Activated CD8-positive, alpha-beta T cell treated with anti-CD3 and anti-CD28 coated beads, Interleukin-2, amount 10 ng/mL, durations not matched to agents 7 days and 5 days (primary cell): ENCODE measurements at places on chromosomes 5 and 9. TPM values are rescaled to one million over a fixed set of nuclear protein-coding genes. Genes with fewer than 3 reads are reported as not detected.
A peak's percentile ranks its signal among the peaks of the same experiment; 100 is the strongest.

DNA sequence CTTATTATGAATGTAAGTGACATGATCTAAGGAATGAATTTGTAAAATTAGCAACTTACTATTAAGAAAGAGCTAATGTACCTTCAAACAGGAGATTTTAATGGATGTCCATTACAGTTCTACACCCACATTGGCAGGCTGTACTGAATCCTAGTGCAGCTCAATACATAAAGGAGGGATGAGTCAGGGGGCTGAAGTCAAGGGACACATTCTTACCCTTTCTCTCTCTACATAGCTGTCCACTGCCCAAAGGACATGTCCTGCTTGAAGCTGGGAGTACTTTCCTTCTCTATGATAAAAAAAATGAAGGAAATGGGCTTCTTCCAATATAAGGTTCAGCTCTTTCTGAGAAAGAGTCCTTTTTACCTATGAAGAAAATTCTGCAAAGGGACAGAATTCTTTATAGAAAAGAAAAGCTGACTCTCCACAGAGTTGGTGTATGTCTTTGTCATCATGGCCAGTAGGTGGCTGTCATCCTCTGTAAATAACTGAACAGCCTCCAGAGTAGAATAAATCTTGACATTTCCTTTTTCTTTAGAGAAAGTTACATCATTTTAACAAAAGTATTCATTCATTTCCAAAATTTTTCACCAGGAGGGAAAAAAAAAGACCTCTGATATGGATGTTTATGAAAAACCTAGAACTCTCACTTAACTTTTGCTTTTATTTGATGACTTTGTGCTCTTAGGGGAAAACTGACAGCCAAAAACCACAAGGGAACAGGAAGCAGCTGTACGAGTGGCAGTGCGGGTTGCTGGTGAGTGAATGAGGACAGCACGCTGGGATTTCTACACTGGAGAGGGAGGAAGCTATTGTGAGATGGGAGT, 13.1 kb upstream of the IFNA14 start:
- peaks cover 4% of the 10 kb centered on the region for H3K4me1 ChIP-seq
- H3K27ac ChIP-seq = no peak overlapping the region
- no peaks in the 10 kb centered on the region for H3K36me3 ChIP-seq
- H3K4me3 ChIP-seq = no peak overlapping the region

DNA sequence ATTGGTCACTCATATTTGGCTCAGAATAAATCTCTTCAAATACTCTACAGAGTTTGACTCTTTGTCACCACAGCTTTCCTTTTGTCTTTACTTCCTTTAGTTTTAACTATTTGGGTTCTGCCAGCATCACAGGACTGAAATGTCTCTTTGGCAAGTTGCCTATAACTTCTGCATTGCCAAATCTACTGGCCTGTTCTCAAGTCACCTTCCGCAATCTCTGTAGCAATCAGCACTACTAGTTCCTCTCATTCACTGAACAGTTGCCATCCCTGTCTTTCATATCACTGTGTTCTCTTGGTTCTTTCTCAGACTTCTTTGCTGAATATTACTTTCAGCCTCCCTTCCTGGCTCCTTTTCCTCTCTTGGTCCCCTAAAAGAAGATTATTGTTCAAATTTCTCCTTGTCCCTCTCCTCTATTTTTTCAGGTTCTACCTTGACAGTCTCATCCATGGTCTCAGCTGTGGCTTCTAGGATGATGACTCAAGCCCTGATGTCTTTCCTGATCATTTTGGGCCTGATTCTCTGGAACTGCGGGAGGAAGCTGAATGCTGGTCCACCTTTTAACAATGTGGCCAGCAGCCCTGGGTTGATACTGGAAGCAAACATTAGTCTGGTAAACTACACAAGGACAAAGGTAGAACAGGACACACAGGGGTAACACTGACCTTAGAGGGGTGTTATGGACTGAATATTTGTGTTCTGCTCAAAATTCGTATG, 44.0 kb upstream of the LIFR start:
- no peak overlapping the region for H3K27ac ChIP-seq
- no peaks in the 10 kb centered on the region for H3K4me1 ChIP-seq
- H3K4me3 ChIP-seq = no peak overlapping the region
- H3K27me3 ChIP-seq = peaks cover 3% of the 10 kb centered on the region
- no peak for DNase-seq
- no peaks in the 10 kb centered on the region for H3K36me3 ChIP-seq

- no peak overlapping the region for H3K27ac ChIP-seq
- peaks cover 2% of the 10 kb centered on the region for H3K27me3 ChIP-seq
- no peak for DNase-seq
- H3K4me1 ChIP-seq = no peaks in the 10 kb centered on the region
- no peaks in the 10 kb centered on the region for H3K36me3 ChIP-seq
- H3K4me3 ChIP-seq = no peak overlapping the region
These were observed 60.5 kb downstream of the GLDC start for GRCh38 chr9:6584881-6585597.

DNA sequence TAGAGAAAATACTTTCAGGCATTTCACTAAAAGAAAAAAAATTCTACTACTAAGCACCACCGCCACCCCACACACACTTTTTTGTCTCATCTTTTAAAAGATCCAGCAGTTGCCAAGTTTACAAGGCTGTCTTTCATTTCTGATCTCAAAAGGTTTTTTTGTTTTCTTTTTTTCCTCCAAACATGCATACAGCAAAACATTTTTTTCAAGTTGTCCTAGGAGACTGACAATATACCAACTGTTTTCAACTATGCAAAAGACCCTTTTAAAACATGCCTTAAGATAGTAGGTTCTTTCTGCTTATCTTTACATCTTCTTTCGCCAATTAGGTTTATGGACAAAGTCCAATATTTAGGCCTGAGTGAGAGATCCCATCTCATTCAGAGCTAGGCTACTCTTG, 65.2 kb downstream of the HMHB1 start:
- H3K27ac ChIP-seq = no peak overlapping the region
- H3K4me1 ChIP-seq = no peaks in the 10 kb centered on the region
- DNase-seq = no peak
- H3K27me3 ChIP-seq = no peaks in the 10 kb centered on the region
- H3K36me3 ChIP-seq = no peaks in the 10 kb centered on the region

DNA sequence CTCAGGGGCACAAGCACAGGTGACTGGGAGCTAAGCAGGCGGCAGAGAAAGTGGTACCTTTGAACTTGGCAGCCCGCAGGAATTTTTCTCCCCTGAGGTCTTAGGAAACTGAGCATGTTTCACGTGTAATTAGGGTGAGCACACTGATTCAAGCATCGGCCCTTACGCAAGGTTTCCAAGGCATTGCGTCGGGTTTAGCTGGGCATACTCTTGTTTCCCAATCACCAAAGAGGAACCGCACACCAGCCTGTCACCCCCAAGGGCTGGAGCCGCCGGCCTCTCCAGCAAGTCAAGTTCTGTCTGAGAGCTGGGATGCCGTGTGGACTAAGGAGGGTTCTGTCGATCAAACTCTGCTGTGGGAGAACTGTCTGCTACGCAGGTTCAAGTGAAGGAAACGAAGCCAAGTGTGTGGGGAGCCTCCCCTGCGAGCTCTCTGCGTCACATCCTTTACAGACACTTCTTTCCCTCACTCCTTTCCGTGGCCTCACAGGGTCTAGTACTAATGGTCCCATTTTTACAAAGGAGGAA, 53.0 kb downstream of the ERGIC1 start:
- no peak overlapping the region for H3K27ac ChIP-seq
- peaks cover 2% of the 10 kb centered on the region for H3K4me1 ChIP-seq
- peaks cover 11% of the 10 kb centered on the region for H3K36me3 ChIP-seq
- H3K27me3 ChIP-seq = no peaks in the 10 kb centered on the region
- DNase-seq = no peak

GRCh38 chr9:14511452-14511851, 181.8 kb downstream of the ZDHHC21 start:
- H3K4me3 ChIP-seq = no peak overlapping the region
- H3K27ac ChIP-seq = no peak overlapping the region
- DNase-seq = no peak

GRCh38 chr5:139222346-139222745, 24.2 kb upstream of the SIL1 start:
- no peaks in the 10 kb centered on the region for H3K36me3 ChIP-seq
- DNase-seq = no peak
- peaks cover 3% of the 10 kb centered on the region for H3K27me3 ChIP-seq
- H3K4me1 ChIP-seq = no peaks in the 10 kb centered on the region
- H3K4me3 ChIP-seq = no peak overlapping the region
- no peak overlapping the region for H3K27ac ChIP-seq

GRCh38 chr9:84575705-84576104, 93.8 kb upstream of the NTRK2 start:
- DNase-seq = no peak
- H3K36me3 ChIP-seq = no peaks in the 10 kb centered on the region
- no peaks in the 10 kb centered on the region for H3K4me1 ChIP-seq

GRCh38 chr5:133933670-133934295, 34.6 kb downstream of the C5orf15 start:
- no peak for DNase-seq
- no peaks in the 10 kb centered on the region for H3K27me3 ChIP-seq
- no peak overlapping the region for H3K27ac ChIP-seq
- peaks cover 24% of the 10 kb centered on the region for H3K4me1 ChIP-seq

DNA sequence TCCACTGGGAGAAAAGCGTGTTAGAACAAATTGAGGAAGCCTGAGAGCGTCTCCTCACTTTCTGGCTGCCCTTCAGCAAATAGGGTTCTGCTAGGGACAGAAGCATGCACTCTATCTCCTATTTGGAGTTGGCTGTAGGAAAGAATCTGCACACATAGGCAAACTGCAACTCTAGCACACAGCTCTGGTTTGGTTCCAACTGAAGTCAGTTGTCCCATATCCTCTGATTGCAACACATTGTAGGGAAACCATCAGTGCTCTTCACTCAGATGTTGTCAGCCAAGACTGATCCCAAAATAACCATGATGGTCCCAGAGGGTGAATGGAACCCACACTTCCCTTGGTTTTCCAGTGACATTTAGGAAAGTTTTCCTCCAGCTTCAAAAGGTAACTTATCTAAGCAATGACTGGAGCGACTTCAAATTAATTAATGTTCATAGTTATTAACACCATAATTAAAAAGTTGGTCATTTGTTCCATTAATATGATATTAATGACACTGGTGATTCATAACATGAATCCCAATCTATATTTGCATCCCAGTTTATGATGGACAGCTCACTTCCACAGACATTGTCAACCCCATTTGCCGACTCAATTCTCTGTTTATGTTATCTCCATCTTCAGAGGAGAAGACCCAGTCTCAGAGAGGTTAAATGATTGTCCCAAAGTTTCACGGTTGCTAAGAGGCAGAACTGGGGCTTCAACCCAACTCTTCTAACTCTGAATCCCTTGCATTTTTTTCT, 136.7 kb upstream of the ZNF462 start:
- H3K27ac ChIP-seq = no peak overlapping the region
- H3K36me3 ChIP-seq = no peaks in the 10 kb centered on the region
- H3K4me1 ChIP-seq = no peaks in the 10 kb centered on the region
- H3K27me3 ChIP-seq = no peaks in the 10 kb centered on the region
- no peak for DNase-seq

GRCh38 chr9:98190757-98191105, 1.7 kb downstream of the CORO2A start:
- peaks cover 32% of the 10 kb centered on the region for H3K4me1 ChIP-seq
- H3K27ac ChIP-seq = no peak overlapping the region
- no peaks in the 10 kb centered on the region for H3K27me3 ChIP-seq
- peak overlapping the region; percentile 72 for H3K4me3 ChIP-seq
- H3K36me3 ChIP-seq = no peaks in the 10 kb centered on the region
- DNase-seq = no peak

- H3K4me1 ChIP-seq = peaks cover 4% of the 10 kb centered on the region
- H3K27ac ChIP-seq = no peak overlapping the region
- peaks cover 22% of the 10 kb centered on the region for H3K27me3 ChIP-seq
- peaks cover 3% of the 10 kb centered on the region for H3K36me3 ChIP-seq
- peak; percentile 74 for DNase-seq
- H3K4me3 ChIP-seq = no peak overlapping the region
These were observed 107.7 kb downstream of the TENT4A start for GRCh38 chr5:6820851-6821479.

GRCh38 chr9:131013771-131014676, 5.0 kb downstream of the LAMC3 start:
- H3K4me3 ChIP-seq = no peak overlapping the region
- peaks cover 3% of the 10 kb centered on the region for H3K4me1 ChIP-seq
- peaks cover 7% of the 10 kb centered on the region for H3K27me3 ChIP-seq
- H3K27ac ChIP-seq = peak overlapping the region; percentile 19

Gene RAPGEF6
- 36.4 TPM for total RNA-seq

Gene TSSK1B
- total RNA-seq = not detected

Gene IL4
- not detected for total RNA-seq

Gene TRMT10B
- total RNA-seq = 11.4 TPM

Gene LCN15
- not detected for total RNA-seq
